NCI-H748 treated with DMSO at 0.1 percent for 48 hours (cell line): ENCODE measurements at places on chromosomes 4 and X.

DNA sequence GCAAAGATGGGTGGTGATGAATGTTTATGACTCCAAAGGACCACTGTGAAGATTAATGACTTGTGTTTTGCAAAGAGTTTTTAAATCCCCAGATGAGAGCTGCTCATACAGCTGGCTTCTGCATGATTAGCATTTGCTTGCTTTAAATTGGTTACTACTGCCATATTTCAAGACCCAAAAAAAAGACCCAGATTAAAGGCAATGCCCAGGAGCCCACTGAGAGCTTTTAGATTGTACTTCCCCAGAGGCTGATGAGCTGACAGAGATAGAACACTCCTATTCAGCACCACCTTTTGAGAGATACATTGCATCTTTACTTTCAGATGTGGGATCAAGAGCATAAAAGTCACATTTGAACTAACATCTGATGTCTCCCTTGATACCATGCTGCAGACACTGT, 142.0 kb downstream of the HNRNPD start:
- DNase-seq: no peak

GRCh38 chrX:130119312-130119898, 9.1 kb upstream of the ELF4 start:
- DNase-seq: no peak

DNA sequence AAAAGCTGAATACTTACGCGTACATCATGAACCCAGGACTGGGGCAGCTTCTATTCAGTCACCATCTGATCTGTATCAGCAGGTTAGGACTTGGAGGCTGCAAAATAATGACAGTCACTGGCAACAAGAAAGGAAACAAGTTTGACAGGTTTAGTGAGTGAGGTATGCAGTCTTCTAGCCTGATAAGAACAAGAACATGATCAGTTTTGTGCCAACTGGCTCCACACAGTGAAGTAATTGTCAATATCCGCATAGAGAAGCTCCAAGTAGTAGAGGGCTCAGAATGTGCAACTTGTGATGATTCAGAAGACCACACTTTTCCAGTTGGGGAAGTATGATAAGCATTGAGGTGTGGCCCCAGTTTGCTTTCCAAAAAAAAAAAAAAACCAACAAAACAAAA, at the start of gene TMPRSS11F:
TMPRSS11F (minus strand) TSS at position 77 of the 400 bp plus-strand sequence; CDS start at position 28, 49 bp downstream.
- DNase-seq: no peak

DNA sequence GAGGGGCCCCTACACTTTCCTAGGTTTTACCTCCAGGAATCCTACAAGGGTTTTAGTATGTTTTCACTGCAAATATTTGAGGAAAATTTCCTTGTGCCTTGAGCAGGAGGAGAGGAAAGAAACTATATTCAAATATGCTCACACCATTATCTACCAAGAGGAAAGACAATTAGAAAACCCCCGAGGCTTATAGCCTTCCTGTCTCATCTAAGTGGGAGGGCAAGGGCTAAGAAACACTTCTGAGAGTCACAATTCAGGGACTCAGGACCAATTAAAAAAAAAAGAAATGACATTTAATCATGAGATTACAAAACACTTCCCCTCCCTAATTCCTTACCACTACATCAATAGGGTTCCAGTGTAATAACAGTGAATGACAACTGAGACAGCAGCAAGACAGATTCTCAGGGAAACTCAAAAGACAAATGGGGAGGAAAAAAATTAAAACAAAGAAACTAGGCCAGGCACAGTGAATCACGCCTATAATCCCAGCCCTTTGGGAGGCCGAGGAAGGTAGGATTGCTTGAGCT, 45.6 kb downstream of the ATRX start:
- no peak for DNase-seq

DNA sequence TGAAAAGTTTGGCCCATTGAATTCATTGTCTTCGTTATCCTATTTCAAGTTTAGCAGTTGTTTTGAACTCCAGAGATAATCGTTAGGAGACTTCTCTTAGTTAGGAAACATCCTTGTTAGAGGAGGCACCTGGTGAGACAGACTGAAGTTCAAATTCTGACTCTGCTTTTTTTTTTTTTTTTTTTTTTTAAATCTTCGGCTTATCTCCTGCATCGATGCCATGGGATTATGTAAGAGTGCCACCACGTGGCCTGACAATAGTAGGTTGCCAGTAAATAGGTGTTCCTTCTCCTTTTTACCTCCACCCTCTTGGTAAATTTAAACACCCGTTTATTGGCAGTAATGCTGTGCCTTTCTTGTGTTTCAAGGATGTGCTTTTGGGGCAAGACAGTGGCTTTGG, 149.3 kb downstream of the SOWAHB start:
- no peak for DNase-seq
